ENCODE measurements at places on chromosomes 4 and X. TPM values are rescaled to one million over a fixed set of nuclear protein-coding genes. Genes with fewer than 3 reads are reported as not detected.

GRCh38 chr4:177367336-177367735 is 57.7 kb downstream of the NEIL3 start:
- no peak for DNase-seq
- no peak overlapping the region for H3K27ac ChIP-seq
- H3K27me3 ChIP-seq: no peaks in the 10 kb centered on the region
- H3K4me1 ChIP-seq: no peaks in the 10 kb centered on the region

DNA sequence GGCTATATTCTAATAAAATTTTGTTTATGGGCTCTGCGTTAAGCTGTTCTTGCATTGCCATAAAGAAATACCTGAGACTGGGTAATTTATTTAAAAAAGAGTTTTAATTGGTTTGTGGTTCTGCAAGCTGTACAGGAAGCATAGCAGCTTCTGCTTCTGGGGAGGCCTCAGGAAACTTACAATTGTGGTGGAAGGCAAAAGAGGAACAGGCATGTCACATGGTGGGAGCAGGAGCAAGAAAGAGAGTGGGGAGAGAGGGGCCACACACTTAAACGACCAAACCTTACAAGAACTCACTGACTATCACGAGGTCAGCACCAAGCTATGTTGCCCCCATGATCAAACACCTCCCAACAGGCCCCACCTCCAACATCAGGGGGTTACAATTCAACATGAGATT is 74.0 kb downstream of the FHDC1 start:
- H3K4me1 ChIP-seq: no peaks in the 10 kb centered on the region
- H3K27me3 ChIP-seq: no peaks in the 10 kb centered on the region
- no peaks in the 10 kb centered on the region for H3K36me3 ChIP-seq
- H3K27ac ChIP-seq: no peak overlapping the region

- DNase-seq: no peak
- H3K4me3 ChIP-seq: no peak overlapping the region
- H3K36me3 ChIP-seq: no peaks in the 10 kb centered on the region
These were observed 307.9 kb upstream of the IGFBP7 start for GRCh38 chr4:57418133-57418532.

CT45A1 gene
- total RNA-seq: not detected

All from sigmoid colon (tissue), 7 donors.